NCI-H187 treated with DMSO at 0.1 percent for 48 hours (cell line): ENCODE measurements at places on chromosomes 6 and 20.

GRCh38 chr6:98959631-98960030 is 11.9 kb upstream of the FBXL4 start:
- DNase-seq: no peak

GRCh38 chr6:119586250-119586882 is 236.8 kb upstream of the MAN1A1 start:
- peak; percentile 41 for DNase-seq

DNA sequence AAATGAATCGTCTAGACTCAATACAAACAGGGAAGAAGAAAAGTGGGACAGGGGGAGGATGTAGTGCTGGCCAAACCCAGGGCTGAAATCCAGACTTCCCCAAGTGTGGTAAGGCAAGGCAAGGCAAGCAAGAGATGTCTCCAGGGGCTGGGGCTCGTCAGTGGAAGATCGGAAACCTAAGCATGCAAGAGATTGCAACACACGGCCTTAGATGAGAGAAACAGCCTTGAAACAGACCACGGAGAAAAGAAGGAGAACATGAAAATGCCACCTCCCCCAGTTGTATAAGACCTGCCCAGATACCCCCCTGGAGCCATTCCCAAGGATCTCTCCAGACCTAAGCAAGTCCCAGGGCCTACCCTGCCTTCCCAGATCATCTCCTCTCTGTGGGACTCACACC is 20.0 kb downstream of the VEGFA start:
- DNase-seq: no peak

- DNase-seq: no peak
Observed at GRCh38 chr20:37347347-37347823, 1.4 kb downstream of the SRC start.

DNA sequence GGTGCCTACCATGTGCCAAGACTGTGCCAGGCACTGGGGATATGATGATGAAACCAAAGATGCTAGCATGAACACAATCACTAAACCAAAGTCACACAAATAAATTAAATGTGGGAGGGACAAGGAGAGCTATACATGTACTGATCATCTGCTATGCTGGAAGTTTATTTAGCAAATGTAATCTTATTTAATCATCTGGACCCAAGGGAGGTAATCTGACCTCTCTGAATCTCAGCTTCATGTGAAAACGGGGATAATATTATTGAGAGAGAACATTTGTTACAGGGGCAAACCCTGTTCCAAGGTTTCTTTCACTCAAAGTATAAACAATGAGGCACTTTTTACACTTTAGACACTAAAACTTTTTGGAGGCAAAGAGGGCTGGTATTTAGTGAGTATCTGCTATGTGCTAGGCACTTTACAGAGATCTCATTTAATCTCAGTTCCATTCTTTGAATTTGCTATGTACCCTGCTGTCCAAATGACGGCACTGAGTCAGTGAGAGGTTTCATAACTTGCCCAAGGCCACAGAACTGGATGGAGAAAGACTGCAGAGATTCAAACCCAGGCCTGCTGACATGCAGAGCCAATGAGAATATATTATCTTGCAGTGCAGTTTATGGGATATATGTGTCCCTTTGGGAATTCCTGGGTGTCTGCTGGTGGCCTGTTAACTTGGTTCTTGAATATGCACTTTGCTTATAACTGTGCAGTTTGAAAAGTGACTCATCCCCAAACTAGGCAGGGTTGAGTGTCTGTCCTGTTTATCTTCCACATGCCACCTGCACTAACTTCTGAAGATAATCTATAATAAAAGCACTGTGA is 3.3 kb upstream of the ASXL1 start:
- DNase-seq: no peak

GRCh38 chr6:36851149-36851614 is 11.9 kb upstream of the CPNE5 start:
- DNase-seq: peak; percentile 16

GRCh38 chr6:110748453-110748852 is 66.8 kb downstream of the CDK19 start:
- DNase-seq: no peak

- no peak for DNase-seq
Observed at GRCh38 chr20:15802020-15802419, 771.2 kb downstream of the KIF16B start.

DNA sequence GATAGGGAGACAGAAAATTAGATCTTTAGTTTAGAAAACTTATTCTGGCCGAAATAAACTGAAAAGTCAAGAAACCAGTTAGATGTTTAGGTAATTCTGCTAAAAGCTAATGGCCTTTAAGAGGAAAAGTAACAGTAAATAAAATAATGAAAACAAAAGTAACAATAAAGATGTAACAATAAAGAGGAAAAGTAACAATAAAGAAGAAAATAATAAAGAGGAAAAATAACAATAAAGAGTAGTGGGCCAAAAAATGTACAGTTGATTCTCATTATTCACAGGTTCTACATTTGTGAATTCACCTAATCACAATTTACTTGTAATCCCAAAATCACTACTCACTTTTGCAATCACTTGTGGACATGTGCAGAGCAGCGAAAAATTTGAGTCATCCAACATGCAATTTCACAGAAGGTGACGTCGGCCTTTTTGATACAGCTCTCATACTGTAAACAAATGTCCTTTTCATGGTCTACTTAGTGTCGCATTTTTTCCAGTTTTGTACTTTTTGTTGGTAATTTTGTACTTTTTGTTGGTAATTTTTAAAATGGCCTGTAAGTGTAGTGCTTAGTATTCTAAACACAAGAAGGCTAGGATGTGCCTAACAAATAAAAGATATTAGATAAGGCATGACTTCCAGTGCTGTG is 24.0 kb downstream of the HBS1L start:
- no peak for DNase-seq

- no peak for DNase-seq
Observed at GRCh38 chr6:10193321-10193720, 221.6 kb downstream of the TFAP2A start.

- no peak for DNase-seq
Observed at GRCh38 chr6:20633566-20634340, 99.5 kb downstream of the CDKAL1 start.

DNA sequence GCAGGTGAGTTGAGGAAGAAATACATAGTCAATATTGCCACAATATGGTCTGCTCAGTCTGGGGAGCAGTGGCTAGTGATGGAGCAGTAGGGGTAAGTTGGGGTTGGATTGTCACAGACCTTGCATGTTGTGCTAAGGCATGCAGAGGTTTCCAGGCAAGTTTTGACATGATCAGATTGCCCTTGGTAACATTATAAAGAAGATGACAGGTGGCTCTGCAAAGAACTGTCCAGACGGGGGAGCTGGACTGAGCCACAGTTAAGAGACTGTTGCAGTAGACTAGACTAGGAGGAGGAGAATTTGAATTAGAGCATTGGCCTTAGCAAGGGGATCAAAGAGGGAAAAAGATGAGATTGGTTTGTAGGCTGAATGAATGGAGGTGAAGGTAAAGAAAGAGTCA is 23.4 kb downstream of the ATRN start:
- DNase-seq: no peak

- no peak for DNase-seq
Observed at GRCh38 chr6:31365864-31366263, 8.9 kb upstream of the HLA-B start.

- DNase-seq: no peak
Observed at GRCh38 chr6:107110200-107110599, 5.1 kb downstream of the BEND3 start.

DNA sequence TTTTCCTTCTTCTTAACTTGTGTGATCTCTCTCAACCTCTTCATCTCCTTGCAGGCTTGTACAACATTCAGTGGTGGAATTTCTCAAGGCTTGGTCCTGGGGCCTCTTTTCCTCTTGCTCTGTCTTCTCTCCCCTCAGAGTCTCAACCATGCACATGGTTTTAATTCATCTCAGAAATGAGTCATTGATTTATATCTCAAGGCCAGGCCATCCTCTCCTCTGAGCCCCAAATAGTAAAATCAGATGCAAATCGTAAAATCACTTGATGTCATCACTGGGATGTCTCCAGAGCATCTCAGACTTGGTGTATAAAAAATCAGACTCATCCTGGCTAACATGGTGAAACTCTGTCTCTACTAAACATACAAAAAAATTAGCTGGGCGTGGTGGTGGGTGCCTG is 85.0 kb downstream of the FNDC1 start:
- no peak for DNase-seq

- DNase-seq: no peak
Observed at GRCh38 chr6:39209911-39210310, 19.4 kb downstream of the KCNK5 start.

GRCh38 chr6:134436281-134436815 is 118.4 kb upstream of the SGK1 start:
- no peak for DNase-seq

- no peak for DNase-seq
Observed at GRCh38 chr6:153702671-153703070, 336.4 kb upstream of the OPRM1 start.

DNA sequence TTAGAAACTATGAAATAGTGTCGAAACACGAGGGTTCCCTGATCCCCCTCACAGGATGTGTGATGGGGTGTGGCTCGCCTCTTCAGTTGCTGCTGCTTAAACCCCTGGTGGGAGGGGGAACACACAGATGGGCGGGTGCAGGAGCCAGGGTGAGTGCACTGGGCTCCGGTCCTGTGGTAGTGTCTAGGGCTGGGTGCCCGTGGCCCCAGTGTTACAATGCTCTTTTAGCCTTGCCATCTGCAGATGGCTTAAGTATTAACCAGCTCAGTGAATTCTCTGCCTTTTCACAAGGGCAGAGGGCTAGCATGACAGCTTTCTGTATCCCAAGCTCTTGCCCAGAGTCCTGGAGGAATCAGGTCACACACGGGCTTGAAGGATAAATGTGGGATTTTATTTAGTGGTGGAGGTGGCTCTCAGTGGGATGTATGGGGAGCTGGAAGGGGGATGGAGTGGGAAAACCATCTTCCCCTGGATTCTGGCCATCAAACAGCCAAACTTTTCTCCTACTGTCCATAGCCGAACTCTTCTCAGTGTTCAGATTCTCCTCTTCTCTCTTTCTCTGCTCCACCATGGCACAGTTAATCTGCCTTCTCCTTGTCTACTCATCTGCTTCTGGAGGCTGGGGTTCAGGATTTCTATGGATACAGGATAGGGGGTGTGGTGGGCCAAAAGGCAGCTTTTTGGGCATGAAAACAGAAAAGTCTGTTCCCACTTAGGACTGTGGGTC is 659.0 kb downstream of the EPM2A start:
- no peak for DNase-seq

GRCh38 chr6:136326038-136326553 is 36.5 kb upstream of the BCLAF1 start:
- DNase-seq: peak; percentile 3

DNA sequence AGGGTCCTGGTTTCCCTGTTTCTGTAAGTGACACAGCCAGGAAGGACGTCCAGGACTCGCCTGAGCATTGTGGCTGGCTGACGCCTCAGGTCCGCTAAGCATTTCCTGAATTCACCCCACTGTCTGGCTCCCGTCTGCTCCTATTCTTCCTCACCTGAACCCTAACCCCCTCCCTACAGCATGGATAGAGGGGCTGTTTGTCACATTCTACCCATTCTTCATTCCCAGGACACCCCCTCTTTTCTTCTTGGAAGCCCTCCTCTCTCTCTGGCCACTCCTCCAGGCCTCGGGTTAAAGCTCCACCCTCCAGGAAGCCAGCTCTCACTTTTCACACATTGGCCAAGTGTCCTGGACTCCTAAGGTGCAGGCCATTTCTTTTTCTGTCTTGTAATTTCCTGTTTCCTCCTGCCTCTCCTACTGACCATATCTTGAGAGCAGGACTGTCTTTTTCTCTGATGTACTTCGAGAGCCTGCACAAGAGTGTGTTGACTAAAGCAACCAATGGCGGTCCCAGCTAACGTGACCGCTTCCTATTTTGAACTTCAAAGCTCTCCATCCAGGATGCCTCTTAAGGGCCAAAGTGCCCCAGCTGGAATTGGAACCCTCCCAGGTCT is 24.2 kb upstream of the MYMX start:
- DNase-seq: no peak

DNA sequence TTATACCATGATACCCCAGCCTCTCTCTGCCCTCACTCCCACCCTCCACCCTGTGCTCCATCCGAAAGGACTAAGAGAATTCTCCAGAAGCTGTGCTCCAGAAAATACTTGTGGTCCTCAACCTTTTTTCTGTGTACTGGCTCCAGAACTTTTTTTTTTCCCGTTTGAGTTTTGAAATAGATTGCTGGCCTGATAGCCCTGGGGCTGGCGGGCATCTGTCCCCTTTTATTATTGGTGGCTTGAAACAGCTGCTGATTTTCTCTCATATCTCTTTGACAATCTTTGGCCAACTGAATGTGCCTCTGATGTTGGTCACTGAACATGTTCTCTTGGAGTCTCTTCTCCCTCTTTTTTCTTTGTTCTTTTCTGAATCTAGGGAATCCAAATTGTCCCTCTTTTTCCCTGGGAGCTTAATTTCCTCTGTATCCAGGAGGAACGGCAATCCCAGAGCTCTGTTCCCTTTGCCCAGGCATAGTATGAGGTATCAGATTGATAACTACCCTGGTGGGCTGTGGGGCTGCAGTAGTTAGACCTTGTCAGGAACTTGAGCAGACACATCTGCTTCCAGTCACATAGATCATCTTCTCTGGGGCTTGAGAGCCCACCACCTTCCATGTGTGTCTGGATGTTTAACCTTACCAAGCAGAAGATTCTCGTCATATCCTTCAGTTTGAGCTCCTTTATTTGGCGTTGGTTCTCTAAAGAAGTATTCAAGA is 1.6 kb downstream of the PPARD start:
- DNase-seq: no peak

GRCh38 chr6:167469672-167470071 is 144.8 kb downstream of the TTLL2 start:
- no peak for DNase-seq

GRCh38 chr6:80767808-80768207 is 661.3 kb downstream of the BCKDHB start:
- DNase-seq: no peak

DNA sequence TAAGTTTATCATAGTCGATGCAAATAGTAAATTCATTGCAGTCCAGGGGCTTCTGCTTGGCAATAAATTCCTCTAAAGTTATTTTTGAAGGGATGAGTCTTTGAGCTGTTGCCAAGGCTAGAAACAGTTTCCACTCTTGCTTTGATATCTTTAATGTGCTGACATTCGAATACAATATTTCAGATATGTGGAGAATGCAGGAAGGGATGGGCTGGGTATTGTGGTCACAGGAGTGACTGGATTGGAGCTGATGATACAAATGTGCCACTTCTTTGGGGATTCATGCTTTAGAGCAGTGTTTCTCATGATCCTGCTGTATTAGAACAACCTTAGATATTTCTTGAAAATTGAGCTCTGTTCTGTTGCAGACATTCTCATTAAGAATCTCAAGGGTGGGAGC is 139.0 kb downstream of the PRDM13 start:
- no peak for DNase-seq

DNA sequence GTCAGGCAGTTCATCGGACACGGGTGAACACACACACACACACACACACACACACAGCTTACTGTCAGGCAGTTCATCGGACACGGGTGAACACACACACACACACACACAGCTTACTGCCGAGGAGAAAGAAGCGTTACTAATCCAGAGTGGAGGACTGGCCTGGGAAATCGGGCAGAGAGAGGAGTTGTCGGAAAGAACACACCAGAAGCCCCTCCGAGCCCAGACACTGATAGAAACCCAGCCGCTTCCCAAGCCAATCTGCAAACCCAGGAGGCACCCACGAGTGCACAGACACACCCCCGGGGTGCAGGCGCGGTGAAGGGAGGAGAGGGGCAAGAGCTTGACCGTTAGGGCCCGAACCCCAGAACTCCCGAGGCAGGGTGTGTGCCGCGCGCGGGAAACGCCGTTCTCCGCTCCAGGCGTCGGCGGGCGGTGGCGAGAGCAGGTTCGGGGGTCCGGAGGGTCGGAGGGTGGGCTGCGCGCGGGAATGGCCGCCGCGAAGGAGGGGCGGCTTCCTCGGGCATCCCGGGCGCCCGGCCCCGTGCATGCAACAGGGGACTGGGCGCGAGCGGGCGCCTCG is 636 bp downstream of the ELOVL2 start:
- DNase-seq: no peak
